Urothelium cell line (cell line): ENCODE measurements at places on chromosomes 4 and X.
A peak's percentile ranks its signal among the peaks of the same experiment; 100 is the strongest.

- no peak for DNase-seq
Observed at GRCh38 chr4:66640233-66640990, 904.9 kb downstream of the CENPC start.

DNA sequence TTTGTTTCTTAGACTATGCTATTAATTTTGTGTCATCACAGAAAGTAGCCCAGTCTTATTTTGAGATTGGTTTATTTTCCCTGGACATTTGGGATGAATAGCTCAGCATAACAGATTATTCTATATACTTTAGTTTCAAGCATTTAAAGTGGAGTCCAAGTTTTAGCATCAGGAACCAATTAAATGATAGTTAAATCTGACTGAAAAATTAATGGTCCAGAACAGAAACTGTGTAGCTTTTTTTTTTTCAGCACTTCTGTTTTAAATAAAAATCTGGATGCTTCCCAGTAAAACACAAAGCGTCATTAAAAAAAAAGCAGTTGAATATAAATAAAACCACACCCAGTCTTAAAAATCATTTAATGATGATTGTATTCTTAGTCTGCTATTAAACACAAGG lies 59.4 kb upstream of the PITX2 start:
- no peak for DNase-seq

GRCh38 chrX:133171962-133172708 lies 46.0 kb downstream of the TFDP3 start:
- DNase-seq: no peak

DNA sequence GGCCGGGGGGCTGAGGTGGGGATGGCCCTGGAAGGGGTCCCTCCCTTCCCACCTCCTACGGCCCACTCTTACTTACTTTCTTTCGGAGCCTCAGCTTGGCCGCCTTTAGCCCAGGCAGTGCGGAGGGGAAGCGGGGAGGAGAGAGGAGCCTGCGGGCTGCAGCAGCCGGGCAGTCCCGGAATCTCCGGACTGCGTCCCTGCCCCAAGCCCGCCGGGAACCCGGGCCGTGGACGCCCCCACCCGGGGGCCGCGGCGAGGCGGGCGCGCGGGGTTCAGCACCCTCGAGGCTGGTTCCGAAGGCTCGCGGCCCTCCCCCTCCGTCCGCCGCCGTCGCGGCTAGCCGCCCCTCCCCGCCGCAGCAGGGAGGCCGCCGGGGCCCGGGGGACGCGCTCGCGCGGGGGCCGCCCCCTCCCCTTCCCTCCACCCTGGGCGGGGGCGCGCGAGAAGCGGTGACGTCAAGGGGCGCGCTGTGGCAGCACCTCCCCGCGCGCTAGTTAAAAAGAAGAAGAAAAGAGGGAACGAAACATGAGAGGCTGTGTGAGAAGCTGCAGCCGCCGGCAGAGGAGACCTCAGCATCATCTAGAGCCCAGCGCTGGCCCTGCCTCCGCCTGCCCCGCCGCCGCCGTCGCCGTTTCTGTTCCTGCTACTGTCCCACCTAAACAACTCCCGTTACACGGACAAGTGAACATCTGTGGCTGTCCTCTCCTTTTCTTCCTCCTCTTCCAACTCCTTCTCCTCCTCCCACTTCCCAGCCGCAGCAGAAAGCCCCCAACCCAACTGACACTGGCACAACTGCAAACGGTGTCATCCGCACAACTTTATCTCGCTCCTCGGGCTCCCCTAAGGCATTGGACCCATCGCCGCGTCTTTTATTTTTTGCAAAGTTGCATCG lies at the start of gene HHIP:
HHIP (plus strand) TSS at position 526 of the 892 bp plus-strand sequence. CDS start 520 bp downstream, outside the sequence.
- peak; percentile 72 for DNase-seq

DNA sequence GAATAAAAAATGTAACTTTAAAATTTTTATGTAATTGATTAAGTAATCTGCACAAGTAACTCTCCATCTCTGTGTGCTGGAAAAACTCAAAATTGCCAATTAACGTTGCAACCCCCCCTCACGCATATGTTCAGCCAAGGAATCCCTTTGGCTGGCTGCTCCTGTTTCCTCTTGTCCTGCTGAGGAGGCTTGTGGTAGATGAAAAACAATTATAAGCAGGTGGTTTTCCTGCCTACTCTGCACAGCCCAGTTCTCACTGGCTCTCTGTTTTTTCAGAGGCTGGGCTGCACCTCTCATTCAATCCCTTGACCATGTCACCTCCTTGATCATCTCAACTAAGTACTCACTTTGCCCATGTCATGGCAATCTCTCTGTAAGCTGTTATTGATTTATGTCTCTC lies 1068.4 kb downstream of the ARAP2 start:
- DNase-seq: no peak

GRCh38 chr4:120865985-120866384 lies 56.5 kb downstream of the PRDM5 start:
- DNase-seq: no peak

- no peak for DNase-seq
Observed at GRCh38 chrX:12999422-12999821, 24.5 kb downstream of the TMSB4X start.

GRCh38 chr4:8725845-8726244 lies 133.3 kb downstream of the CPZ start:
- DNase-seq: no peak

GRCh38 chr4:89269121-89269666 lies 38.4 kb downstream of the GPRIN3 start:
- no peak for DNase-seq

DNA sequence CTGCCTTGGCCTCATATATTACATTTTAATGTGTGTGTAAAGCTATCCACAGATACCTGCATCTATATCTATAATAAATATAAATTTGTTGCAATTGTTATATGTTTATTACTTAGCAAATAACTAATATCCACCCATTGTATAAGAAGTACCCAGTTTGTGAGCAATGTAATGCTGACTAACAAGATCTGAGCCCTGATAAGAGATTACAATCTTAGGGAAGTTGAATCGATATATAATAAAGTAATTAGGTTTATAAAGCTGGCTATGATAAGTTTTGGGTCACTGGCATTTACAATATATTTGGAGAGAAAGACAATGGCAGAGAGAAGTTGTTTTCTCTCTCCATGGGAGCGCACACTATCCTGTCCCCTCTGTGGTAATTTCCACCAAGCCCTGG lies 280.6 kb downstream of the NR3C2 start:
- DNase-seq: no peak

DNA sequence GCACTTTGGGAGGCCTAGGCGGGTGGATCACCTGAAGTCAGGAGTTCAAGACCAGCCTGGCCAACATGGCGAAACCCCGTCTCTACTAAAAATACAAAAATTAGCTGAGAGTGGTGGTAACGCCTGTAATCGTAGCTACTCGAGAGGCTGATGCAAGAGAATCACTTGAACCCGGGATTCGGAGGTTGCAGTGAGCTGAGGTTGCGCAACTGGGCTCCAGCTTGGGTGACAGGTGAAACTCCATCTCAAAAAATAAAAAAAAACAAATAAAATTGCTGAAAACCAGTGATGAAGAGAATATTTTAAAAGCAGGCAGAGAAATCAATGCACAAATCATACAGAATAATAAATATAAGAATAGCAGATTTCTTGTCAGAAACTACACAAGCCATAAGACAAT lies 129.3 kb downstream of the SLIT2 start:
- no peak for DNase-seq

- no peak for DNase-seq
Observed at GRCh38 chr4:82499738-82500434, 61.9 kb downstream of the TMEM150C start.

DNA sequence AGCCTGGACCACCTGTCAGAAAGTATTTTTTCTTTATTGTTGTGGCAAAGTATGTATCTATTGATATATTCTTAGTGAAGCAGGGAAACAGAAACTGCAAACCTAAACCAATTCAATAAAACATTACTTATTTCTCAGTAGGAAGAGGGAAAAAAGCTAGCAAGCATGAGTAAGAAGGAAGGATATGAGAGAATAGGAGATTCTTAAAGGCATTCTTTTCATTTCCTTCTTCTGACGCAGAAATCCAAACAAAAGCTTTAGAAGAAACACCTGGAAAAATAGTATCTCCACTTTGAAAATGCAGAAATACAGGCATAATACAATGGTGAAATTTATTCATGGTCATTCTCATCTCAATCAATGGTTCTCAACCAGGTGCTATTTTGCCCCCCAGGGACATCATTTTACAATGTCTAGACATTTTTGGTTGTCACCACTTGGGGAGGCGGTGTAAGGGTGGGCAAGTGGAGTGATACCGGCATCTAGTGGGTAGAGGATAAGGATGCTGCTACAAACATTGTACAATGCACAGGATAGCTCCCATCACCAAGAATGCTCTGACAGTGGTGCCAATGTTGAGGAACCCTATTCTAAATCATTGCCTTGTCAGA lies 21.7 kb upstream of the ATXN3L start:
- DNase-seq: no peak

DNA sequence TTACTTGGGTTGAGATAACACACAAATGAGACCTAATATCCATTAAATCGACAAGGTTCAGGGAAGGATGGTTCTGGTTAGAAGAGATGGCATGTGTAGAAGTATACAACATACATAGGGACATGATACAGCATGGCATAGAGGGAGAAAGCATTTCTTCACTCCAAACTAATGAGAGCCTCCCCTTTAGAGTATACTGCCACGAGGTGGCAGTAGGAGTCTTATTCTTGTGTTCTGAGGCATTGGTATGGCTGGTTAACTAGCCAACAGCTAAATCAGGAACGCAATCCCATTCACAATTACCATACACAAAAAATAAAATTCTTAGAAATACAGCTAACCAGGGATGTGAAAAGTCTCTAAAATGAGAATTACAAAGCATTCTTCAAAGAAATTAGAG lies 29.1 kb upstream of the TRO start:
- peak; percentile 15 for DNase-seq

- DNase-seq: peak; percentile 65
Observed at GRCh38 chr4:4995103-4995907, 24.0 kb downstream of the CYTL1 start.

- no peak for DNase-seq
Observed at GRCh38 chr4:122532766-122533165, 76.2 kb upstream of the IL2 start.

- DNase-seq: no peak
Observed at GRCh38 chr4:54091637-54092404, 8.1 kb upstream of the GSX2 start.

GRCh38 chrX:129695535-129695934 lies 40.8 kb upstream of the APLN start:
- DNase-seq: no peak

GRCh38 chr4:173252024-173252935 lies 81.9 kb downstream of the HMGB2 start:
- DNase-seq: peak; percentile 87

GRCh38 chr4:111537871-111538270 lies 607.4 kb upstream of the FAM241A start:
- DNase-seq: no peak

- DNase-seq: peak; percentile 44
Observed at GRCh38 chr4:69984030-69984443, 11.7 kb upstream of the STATH start.

DNA sequence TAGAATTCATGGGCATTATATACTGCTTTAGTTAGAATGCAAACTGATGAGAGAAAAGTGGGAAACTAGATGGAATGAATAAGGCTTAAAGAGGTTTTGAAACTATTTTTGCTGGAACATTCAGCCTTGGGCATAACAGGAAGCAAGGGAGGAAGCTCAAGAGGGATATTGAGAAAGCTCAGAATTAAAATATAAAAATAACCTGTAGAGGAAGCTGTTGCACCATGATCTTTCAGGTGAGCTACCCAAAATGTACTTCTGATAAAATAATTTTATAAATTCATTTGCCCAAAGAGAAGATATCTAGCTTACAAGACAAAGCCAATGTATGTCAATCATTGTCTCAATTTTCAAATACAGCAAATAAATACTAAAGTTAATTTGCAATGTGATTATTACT lies 11.3 kb downstream of the GC start:
- DNase-seq: no peak

- DNase-seq: no peak
Observed at GRCh38 chr4:141642711-141643110, 6.3 kb downstream of the IL15 start.

GRCh38 chr4:119084513-119084912 lies 51.1 kb upstream of the MYOZ2 start:
- no peak for DNase-seq

- peak; percentile 47 for DNase-seq
Observed at GRCh38 chr4:156615066-156615531, 356.5 kb downstream of the PDGFC start.

GRCh38 chr4:153916273-153916755 lies 127.4 kb upstream of the SFRP2 start:
- no peak for DNase-seq

DNA sequence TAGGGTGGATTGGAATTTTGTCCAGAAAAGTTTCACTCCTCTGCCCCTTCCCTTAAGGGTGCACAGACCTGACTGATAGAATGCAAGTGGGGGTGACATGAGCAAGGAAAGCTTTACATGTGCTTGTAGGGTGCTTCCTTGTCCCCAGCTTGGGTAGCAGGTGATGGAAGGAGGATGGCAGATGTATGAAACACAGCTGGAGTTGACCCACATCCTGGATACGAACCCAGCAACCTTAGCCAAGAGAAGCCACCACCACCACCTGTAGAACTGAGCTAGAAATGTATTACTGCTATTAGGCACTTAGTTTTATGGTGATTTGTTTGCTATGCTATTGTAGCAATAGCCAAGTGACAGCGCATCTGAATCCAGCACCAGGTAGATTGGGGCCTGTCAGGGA lies 227.4 kb downstream of the HS3ST1 start:
- DNase-seq: no peak

GRCh38 chrX:7086384-7086783 lies 61.1 kb upstream of the STS start:
- no peak for DNase-seq

DNA sequence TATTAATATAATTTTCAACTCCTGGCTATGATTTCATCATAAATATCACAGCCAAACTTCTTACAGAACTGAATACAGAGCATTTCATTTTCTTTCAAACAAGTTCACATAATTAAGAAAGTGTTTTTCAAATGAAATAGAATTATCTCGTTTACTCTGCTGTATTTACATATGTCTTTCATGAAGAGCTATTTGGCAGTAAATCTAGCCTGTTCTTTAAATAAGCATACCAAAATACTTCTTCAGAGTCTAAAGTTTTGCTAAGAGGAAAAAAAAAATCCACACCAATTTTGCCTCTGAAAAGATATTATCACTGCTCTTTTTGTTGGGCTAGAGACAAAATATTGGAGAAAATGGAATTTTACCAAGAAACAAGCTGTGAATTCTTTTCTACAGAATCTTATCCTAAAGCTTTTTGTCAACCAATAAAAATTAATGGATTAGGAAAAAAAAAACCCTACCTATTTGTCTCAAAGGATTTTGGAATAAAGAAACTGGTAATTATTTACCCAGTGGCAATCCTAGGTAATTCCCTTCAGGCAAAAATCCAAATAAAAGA lies 287.9 kb upstream of the NR3C2 start:
- DNase-seq: no peak

GRCh38 chrX:13428053-13428786 lies 108.4 kb upstream of the ATXN3L start:
- DNase-seq: peak; percentile 6

DNA sequence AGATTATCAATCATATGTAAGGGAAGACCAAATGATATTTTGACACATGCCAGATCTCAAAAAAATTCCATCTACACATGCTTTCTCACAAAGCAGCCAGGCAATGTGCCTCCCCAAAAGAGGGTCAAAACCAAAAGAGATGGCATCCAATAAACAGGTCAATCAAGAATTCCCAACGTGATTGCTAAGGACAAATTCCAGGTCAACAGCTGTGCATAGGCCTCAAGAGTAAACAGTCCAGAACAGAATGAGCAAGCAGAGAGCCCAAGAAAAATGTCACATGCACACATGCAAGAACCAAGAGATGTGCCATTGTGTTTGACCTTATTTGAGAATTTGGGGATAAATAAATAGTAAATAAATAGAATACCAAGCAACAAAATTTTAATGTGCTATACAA lies 136.7 kb downstream of the APBB2 start:
- DNase-seq: no peak

- DNase-seq: no peak
Observed at GRCh38 chrX:137424679-137425078, 141.2 kb upstream of the ZIC3 start.
